AG08395 (cell line): ENCODE measurements at places on chromosomes 16 and 17.

GRCh38 chr16:31090540-31090939 lies 1.8 kb upstream of the PRSS53 start:
- DNase-seq = peak; percentile 56

DNA sequence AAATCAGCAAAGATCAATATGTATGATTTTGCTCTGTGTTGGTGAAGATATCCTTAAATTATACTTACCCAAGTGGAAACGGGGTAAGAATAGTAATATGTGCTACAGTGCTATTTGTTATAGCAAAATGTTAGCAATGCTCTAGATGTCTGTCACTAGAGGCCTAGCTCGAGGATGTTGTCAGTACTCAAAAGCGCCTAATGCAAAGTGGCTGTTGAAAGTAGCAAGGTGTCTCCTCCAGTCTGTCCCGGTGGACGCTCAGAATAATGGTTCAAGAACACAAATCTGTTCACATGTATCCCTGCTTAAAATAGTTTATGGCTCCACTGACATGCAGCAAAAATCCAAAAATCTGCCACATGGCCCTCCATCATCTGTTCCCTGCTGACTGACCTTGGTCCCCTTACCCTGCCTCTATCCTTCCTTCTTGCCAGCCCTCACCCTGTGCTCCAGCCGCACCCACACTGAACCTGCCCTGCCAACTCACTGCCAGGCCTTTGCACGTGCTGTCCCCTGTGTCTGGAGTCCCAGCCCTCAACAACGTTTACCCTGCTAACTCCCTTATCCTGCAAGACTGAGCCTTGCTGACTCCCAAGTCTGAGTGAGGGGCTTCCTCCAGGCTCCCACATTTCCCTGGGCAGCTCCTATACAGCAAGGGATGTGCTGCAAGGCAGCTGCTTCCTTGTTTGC lies 9.6 kb upstream of the RNF112 start:
- no peak for DNase-seq

GRCh38 chr17:80807882-80808281 lies 183.8 kb upstream of the CHMP6 start:
- DNase-seq = no peak

- DNase-seq = peak; percentile 34
Observed at GRCh38 chr17:43043307-43043706, 18.3 kb downstream of the RND2 start.

DNA sequence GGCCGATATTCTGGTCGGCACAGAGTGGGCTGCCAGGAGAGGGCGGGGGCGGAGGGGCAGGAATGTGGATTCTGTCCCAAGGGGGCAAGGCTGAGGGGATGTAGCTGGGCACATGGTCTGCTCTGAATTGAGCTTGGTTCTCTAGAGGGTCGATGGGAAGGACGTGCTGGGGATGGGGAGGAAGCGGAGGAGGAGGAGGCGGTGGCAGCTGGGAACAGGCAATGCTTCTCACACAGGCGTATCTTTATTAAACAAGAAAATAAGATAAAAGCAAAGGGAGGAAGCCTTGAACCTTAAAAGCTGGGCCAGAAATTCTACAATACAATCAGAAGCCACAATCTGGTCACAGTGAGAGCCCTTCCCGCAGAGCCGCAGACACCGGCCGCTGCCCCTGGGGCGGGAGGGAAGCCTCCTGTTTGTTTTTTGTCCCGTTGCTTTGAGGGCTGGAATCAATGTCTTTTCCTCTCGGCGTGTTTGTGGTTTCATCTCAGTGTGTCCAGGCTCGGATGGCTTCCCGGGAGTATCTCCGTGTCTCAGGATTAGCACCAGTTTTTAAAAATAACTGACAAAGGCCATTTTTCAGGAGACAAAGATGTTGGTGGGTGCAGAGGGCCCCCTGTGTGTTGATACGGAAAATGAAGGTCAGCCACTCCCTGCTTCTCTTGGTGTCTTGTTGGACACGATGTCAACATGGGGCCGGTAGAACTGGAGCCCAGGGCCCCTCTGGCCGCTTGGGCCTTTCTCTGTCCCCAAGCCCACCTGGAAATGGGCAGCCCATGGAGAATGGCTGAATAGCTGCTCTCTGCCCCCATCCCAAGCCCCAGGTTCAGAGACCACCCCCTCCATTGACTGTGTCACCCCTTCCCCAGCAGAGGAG lies 12.3 kb upstream of the SLC7A5 start:
- no peak for DNase-seq

GRCh38 chr17:16980061-16980460 lies 8.1 kb upstream of the TNFRSF13B start:
- DNase-seq = no peak

GRCh38 chr17:17353625-17354484 lies 50.7 kb downstream of the NT5M start:
- DNase-seq = no peak

DNA sequence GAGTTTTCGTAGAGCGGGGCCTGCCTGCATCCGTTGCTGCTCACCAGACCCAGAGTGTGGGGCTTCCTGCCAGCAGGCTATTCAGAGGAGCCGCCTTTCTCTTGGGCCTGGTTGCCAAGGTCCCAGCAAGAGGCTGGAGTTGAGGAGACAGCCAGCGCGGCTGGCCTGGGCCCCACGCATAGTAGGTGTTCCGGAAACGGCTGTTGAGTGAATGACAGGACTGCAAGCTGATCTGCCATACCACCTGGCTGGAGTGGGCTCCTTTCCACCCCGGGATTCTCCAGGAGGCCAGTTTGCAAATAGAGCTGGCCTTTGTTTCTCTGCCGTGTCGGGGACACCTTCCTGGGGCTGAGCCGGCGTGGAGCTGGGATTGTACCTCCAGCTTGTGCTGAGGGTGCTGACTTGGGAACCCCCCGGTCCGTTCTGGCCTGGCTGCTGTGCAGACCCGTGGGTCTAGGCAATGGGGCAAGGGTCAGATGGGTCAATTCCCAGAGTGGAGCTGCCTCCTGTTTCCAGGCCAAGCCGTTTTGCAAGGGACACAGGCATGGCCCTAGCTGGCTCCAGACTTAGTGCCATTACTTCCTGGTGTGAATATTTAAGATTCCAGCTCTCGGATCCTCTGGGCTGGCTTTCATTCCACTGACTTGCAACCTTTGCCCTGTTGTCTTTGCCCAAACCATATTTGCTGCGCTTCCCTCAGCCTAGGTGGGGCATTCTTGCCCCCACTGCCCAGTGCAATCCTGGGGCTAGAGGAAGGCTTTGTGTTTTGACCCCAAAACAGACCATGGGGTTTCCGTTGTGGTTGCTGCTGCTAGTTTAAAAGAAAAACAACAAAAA lies 68.8 kb downstream of the CMIP start:
- DNase-seq = peak; percentile 45

DNA sequence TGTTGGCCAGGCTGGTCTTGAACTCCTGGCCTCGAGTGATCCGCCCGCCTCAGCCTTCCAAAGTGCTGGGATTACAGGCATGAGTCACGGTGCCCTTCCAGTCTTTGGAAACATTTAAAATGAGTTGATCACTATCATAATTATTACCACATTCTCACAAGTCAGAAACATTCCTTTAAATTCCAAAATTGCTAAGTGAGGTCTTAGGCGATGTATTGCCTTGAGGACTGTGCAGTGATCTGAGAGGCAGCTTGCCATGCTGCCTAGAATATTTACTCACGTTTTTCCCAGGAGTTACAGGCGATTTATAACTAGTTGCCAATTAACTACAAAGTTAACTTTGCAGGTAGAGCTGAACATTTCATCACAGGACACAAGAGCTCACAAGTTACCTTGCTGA lies 5.7 kb upstream of the ATXN1L start:
- peak; percentile 54 for DNase-seq

- DNase-seq = no peak
Observed at GRCh38 chr17:2263183-2264066, 40.2 kb downstream of the SMG6 start.

DNA sequence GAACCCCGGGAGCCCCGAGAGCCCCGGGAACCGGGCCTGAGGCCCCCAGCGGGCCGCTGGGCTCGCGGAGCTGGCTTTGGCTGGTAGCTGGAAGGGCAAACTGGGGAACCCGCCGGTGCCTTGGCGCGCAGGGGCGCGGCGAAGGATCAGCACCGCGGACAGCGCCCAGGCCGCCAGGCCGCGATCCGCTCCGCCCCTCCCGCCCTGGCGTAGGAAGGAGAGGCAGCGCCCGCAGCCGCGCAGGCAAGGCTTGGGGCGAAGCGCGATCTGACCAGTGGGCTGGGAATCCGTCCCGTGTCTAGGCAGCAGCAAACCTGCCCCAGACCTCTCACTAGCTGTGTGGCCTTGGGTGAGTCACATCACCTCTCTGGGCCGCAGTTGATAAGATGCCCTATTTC lies 331 bp upstream of the CCDC92B start:
- peak; percentile 91 for DNase-seq

DNA sequence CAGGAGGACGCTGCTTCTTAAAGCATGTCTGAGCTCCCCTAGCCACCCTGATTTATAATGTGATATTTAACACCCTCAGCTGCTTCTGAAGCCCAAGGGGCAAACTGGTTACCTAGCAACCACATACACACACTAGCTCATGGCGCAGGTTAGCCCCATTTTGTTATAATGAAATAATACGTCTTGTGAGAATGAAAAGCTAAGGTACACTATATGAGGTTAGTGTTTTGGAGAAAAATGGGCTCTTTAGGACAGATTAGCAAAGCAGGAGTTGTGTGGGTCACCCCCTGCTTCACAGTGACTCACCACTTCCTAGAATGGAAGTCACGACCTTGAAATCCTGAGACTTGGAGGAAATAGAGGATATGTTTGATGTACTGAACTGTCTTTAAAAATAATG lies 404.8 kb upstream of the HSBP1 start:
- peak; percentile 51 for DNase-seq

- DNase-seq = no peak
Observed at GRCh38 chr17:76697702-76698465, 12.9 kb downstream of the MXRA7 start.

- DNase-seq = no peak
Observed at GRCh38 chr16:58709333-58709732, 24.8 kb upstream of the SLC38A7 start.

- peak; percentile 18 for DNase-seq
Observed at GRCh38 chr16:79599837-79600637, 500 bp downstream of the MAF start.

DNA sequence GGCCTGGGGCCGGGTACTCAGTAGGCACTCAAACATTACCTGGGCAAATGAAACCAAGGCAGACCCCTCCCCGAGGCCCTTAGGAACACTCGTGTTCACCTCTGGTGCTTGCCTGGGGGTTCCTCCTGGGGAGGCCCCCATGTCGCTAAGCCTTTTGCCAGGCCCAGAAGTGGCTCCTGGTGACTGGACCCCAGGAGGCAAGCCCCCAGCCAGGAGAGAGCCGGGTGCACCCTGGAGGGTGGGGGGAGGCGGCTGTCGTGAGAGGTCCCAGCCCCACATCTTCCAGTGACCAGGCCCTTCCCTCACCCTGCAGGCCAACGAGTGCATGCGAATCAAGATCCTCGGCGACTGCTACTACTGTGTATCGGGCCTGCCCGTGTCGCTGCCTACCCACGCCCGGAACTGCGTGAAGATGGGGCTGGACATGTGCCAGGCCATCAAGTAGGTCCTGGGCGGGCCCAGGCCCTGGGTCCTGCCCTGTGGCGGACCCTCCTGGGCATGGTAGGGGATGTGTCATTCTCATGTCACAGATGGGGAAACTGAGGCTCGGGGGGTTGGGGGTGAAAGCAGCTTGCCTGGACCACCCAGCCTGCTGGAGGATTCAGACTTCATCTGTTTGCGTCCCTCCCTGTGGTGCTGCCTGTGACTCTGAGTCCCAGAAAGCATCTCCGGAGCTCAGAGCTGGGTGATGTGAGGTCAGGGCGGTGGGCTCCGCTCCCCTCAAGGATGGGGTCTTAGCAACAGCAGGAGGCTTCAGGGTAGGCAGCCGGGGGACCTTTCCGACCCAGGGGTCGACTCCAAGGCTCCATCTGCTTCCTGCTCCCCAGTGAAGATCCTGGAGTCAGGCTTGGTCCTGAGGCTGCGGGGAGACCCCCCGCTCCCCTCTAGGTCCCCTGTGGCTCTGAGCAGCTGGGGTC lies 32.5 kb downstream of the ADCY7 start:
- no peak for DNase-seq

GRCh38 chr16:85759631-85760419 lies 8.9 kb upstream of the C16orf74 start:
- DNase-seq = no peak

DNA sequence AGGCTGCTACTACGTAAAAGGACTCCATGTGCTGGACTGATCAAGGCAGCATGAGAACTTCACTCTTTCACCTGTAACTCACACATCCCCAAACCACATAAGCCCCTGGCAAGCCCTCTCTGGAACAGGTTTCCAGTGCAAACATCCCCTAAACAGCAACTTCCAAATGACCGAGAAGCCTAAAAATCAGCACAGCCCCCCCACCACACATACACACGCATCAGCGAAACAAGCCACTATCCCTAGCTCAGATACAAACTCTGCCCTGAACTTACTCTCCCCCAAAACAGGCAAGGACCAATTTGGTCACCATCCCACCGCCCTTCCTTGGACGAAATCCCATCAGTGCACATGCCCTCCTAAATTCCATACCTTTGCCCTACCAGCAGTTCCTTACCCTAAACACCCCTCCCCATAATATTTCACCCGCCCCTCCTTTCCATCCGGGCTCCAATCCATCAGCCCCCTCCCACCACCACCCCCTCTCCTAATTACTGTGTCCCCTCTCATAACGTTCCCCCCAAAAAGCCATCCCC lies 735 bp downstream of the LSM12 start:
- DNase-seq = no peak

GRCh38 chr16:89593841-89594240 lies 18.3 kb downstream of the CPNE7 start:
- DNase-seq = no peak

GRCh38 chr16:85616607-85617321 lies 3.6 kb downstream of the GSE1 start:
- no peak for DNase-seq

DNA sequence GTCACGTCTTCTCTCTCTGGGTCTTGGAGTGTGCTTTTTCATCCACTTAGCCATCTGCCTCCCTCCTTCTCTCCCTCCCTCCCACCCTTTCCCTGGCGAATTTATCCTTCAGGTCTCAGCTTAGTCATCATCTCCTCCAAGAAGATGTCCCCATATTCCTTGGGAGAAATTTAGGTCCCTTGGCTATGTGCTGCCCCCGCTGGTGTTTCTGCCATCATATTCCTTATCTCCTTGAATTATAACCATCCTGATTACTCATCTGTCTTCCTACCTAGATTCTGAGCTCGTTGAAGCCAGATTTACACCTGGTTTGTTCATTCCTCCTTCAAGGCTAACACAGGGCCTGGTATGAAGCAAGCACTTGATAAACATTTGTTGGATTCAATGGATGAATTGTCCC lies 5.0 kb downstream of the SEZ6L2 start:
- DNase-seq = no peak

DNA sequence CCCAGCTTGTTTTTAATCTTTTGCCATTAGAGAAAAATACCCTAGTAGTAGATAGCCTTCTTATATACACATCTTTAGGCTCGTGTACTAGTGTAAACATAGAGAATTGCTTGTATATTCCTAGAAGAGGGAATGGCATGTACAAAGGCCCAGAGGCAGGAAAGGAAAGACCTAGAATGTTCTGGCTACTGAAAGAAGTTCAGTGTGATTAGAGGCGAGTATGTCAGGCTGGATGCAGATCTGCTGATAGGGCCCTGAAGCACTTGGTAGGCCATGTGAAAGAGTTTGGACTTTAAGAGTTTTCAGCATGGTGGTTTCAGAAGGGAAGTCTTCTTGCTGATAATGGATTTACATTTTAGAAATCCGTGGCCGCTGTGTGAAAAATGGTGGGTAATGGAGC lies 17.4 kb downstream of the CTCF start:
- no peak for DNase-seq
